ENCODE measurements at places on chromosomes 1 and 21.
A peak's percentile ranks its signal among the peaks of the same experiment; 100 is the strongest.

DNA sequence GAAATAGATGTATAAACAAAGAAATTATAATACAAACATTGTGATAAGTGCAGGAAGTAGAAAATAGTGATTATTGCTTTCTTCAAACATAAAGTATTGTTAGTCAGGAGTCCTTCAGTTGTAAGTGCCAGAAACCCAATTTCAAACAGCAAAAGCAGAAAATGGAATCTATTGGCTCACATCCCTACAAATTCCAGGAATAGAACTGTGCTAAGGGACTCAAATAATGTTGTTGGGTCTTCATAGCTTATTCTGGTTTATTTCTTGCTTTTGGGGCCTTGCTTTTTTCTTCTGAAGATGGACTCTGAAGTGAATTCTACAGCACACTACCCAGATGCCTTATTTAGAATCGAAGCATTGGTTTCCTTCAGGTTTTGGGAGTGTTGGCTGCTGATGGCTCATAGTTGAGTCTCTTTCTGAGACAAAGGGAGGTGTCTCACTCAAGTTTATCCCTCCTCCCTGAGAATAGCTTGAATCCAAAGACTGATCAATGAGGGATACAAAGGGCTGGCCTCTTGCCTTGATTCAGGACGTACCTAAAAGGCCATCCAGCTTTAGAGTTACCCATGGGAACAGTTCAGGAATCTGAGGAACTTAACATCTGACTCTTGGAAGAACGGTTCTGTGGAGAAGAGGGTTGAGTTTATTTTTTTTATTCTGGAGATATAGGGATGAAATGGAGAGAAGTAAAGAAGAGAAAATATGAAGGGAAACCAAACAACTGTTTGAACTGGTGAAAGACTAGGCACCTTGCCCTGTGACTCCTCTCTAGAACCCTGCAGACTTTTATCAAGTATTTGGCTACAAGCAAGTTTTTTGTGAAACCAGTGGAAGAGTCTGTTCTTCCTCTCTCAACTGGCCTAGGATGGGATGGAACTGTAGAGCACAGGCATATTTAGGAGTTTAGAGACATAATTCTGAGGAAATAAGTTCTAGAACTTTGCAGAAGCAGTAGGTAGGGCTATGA lies 39.0 kb upstream of the ATG4C start:
- DNase-seq, result no peak

DNA sequence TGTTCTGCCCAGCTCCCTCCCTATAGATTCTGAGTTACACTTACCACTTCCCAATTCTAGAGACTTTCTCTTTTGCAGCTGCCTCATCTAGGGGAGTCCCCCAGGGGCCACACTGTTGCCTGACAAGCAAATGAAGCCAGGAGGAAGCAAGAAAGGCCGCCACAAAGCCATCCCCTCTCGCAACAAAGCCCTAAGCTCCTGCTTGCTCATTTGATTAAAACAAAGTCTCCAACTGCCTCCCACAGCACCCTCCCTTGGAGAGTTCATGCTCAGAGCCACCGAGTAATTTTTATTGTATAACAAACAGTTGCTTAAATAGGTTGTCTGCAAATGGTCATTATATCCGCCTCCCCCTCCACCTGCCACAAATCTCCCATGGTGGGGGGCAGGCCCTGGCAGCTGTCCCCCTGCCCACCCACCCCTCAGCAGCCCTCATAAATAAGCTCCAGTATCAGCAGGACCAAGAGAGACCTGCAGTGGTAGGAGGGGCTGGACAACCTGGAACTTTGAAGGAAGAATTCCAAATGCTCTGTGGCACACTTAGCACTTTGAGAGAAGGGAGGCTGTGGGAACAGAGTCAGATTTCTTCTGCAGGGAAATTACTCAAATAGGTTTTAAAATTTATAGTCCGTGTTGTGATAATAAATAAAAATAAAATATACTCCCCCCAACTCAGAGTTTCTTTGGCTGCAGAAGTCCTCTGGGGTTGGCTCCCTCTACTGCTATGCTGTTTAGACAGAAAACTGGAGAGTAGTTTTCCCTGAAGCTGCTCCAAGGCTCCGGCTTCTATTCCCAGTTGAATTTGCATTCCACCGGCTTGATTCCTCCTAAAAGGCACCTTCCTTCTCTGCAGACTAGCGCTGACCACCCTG lies 237.5 kb downstream of the TTLL7 start:
- DNase-seq, result no peak

DNA sequence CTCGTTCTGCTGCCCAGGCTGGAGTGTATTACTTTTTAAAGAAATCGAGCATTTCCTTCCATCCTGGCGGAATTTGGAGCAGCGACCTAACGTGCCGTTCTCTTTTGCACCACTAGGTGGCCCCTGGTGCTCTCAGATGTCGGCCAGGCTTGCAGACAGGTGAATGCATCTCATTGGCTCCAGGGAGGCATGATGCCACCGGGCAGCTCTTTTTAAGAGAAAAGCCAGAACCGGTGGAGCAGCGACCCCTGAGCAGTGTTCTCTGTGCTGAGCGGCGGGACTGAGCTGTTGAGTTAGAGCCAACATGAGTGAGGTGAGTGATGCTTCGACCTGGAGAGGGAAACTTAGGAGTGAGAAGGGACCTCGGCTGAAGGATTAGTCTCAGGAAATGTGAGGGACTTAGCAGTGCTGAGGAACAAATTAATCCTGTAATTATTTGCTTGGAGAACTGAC lies at the start of gene PCP4:
Gene PCP4, plus strand, starts transcription at position 241 of the 453 bp plus-strand sequence. Its CDS starts 64 bp downstream, at position 305.
- no peak for DNase-seq

DNA sequence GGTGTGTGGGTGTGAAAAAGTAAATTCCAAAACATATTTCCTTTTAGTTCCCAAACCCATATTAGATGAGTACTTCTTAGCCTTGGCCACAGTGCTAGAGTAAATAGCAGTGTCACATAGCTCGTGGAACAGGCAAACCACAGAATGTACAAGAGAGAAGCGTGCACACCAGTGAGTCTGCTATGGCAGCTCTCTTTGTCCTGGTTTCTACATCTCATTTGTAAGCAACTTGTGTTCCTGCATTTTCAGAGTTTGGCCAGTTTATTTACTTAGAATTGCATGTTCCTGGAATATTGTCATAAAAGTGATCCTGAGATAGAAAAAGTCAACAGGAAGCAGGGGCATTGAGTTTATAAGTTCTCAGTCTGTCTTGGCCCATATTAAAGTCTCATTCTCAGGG lies 142.1 kb downstream of the DHRS3 start:
- no peak for DNase-seq

DNA sequence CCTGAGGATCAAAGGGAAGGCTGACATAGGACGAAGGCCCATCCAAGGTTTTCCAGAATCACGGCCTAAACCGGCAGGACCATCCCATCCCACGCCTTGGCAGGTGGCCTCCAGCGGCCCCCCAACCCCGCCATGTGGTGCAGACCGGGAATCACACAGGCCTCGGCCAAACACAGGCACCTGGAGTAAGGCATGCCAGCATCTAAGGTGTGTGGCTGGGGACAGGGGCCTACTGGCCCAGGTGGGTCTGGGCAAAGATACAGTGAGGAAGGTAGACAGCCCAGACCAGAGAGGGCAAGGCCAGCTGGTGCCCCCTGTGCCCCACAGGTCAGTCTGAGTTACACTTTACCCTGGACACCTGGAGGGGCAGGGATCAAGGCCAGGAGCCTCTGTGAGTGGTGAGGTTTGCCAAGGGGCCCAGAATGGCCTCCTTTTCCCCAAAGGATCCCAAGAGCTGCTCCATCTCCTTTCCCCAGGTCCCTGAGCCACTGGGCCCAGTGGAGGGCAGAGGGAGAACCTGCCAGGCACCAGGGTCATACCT lies 12.7 kb upstream of the TAS1R2 start:
- DNase-seq, result no peak

- no peak for DNase-seq
Measured at GRCh38 chr1:207051191-207051943, at the start of gene YOD1. Gene YOD1, minus strand, starts transcription at chr1:207051208. Its CDS starts 178 bp downstream, at chr1:207051030.

GRCh38 chr1:246772686-246773085 lies 48.5 kb downstream of the SCCPDH start:
- no peak for DNase-seq

- no peak for DNase-seq
Measured at GRCh38 chr1:84083307-84083706, 60.8 kb upstream of the PRKACB start.

GRCh38 chr1:40948741-40949443 lies 30.6 kb upstream of the CTPS1 start:
- DNase-seq, result peak; percentile 16

GRCh38 chr1:81231729-81232038 lies 569.0 kb upstream of the ADGRL2 start:
- peak; percentile 24 for DNase-seq

GRCh38 chr1:175192111-175192629 lies 406 bp downstream of the KIAA0040 start:
- DNase-seq, result no peak

DNA sequence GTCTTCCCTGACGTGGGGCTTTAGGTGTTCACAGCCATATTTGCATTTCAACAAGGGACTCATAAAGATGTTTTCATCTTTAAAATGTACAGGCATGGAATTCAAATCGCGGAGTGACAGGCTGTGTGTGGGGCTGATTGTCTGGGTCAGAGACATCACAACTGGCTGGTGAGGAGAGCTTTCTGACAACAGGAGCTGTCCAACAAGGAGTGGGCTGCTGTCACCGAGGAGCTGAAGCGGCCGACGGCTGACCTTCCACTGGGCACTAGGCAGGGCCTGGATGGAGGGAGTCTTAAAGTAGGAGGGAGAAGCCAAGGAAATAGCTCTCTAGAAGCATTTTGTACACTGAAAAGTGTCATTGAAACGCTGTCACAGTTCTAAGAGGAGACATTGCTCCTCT lies 30.5 kb upstream of the SCMH1 start:
- no peak for DNase-seq

GRCh38 chr1:14027099-14027498 lies 327.1 kb downstream of the PRDM2 start:
- no peak for DNase-seq

GRCh38 chr1:182855911-182856310 lies 16.8 kb downstream of the DHX9 start:
- peak; percentile 8 for DNase-seq

DNA sequence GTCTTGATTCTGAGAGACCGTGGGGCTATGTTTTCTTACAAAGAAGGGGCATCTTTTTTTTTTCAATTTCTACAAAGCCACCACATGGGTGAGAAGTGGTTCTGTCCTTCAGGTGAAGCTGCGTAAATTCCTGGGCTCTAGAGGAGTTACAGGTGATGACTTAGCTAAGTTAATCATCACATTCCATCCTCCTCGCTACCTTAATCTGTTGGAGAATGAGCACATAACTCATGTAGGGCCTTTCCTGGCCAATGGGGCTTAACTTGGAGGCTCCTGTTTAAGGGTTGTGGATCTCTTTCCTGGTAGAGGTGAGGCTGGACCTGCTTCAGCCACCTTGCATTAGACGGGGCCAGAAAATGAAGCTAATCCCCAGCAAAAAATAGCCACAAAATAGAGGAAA lies 19.9 kb downstream of the REG4 start:
- no peak for DNase-seq

DNA sequence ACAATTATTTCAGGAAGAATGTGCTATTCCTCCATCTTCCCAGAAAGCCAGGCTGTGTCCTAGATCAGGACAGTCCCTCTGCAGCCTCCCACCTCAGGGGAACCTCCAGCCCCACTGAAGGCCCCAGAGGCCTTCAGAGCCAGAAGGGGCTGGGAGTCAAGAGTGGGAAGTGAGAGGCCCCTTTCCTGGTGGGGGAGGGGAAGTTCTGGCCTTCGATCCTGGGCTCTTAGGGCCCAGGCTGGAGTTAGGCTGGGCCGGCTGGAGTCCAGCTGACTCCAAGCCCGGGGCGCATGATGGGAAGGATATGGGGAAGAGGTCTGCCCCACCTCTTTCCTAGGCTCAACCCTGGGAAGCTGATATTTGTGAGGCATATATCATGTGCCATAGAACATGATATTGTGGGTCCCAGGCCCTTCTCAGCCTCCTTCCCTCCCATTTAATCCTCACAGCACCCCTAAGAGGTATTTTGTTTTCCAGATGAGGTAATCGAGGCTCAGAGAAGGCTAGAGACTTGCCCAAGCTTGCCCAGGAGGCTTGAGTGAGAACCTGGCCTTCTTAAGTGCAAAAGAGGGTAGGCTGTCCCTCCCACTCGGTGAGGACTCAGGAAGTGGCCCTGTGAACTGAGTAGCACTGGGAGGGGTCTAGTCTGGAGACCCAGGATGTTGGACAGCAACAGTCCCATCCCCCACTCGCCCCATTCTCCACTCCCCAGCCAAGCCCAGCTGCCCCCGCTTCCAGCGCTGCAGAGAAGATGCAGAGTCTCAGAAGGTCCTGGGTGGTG lies 18.6 kb upstream of the HSPG2 start:
- DNase-seq, result no peak

- DNase-seq, result no peak
Measured at GRCh38 chr1:151908228-151908691, 1.1 kb downstream of the THEM4 start.

DNA sequence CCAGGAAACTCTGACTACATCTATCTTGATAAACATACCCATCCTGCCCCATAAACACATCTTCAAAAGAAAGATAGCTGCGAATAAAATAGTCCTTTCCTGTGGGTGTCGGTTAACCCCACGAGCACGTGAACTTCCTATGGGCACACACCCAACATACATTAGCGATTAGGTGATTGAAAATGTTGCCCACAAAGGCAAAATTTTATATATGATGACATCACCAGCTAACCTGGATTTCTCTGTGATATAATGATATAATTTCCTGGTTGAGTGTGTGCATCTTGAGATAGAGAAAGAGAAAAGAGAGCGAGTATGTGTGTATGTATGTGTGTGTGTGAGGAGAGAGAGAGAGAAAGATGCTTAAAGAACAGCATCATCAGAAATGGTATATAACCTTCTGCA lies 296.1 kb downstream of the PTPRC start:
- DNase-seq, result no peak

- DNase-seq, result no peak
Measured at GRCh38 chr1:151012684-151013471, 4.6 kb downstream of the PRUNE1 start.

GRCh38 chr21:45502600-45502999 lies 39.6 kb downstream of the SLC19A1 start:
- no peak for DNase-seq

GRCh38 chr1:226111883-226112261 lies 49.4 kb downstream of the H3-3A start:
- DNase-seq, result no peak

- no peak for DNase-seq
Measured at GRCh38 chr1:86965012-86965826, 50.8 kb downstream of the HS2ST1 start.
